ENCODE measurements at places on chromosomes 11 and 22.

DNA sequence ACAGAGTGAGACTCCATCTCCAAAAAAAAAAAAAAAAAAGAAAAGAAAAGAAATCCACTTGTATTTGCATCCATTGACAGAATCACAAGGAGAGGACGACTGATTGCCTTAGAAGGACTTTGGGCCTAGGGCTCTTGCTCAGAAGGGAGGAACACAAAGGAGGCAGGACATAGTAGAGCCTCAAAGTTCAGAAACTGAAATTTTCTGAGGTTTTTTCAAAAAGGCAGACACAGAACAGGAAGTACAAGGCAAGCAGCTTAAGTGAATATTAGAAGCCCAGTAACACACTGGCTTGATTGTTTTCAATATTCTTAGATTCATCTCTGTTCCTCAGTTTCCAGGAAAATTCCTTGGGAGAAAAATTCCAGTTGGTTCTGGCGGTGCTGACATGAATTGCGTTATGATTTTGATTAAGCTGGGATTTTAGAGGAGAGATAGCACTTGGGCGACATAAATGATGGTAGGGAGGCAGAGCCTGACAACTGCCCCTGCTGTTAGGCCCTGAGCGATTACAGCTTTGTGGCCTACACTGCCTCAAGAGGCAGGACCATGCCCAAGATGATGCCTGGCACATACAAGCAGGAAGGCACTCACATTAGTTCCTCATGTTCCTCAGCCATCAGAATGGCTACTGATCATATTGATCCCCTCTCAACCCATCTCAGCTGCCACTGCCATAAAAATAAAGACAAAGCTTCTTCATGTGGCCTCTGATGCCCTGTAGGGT is 15.3 kb downstream of the CLPB start:
- DNase-seq, result no peak

DNA sequence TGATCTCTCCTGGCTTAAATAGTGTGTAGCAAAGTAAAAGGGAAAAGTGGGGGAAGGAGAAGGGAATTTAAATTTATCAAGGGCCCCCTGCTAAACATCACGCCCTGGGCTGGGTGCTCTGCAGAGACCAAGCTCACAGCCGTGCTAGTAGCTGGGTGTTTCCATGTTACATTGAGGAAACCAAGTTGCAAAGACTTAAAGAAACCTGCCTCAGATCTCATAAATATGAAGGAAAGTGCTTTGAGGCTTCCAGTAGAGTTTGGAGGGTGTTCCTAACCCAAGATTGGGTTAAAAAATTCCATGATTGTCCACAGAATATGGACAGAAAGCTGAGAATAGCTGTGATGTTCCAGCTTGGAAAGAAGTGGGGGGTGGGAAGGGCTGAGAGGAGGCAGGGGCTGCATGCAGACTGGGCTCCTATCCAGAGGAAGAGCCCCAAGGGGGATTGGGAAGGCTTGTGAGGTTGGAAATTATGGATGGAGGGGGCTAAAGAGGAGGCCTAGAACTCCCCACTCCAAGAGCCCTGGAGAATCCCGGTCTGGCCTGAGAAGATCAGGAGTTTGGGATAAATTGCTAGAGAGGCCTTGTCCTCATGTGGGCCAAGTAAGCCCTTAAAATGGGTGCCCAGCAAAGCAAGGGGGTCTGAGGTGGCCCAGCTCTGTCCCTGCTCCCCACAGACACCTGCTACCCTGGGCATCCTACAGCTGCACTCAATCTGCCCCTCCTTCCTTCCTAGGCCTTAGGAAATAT is 25.0 kb upstream of the OAF start:
- no peak for DNase-seq

DNA sequence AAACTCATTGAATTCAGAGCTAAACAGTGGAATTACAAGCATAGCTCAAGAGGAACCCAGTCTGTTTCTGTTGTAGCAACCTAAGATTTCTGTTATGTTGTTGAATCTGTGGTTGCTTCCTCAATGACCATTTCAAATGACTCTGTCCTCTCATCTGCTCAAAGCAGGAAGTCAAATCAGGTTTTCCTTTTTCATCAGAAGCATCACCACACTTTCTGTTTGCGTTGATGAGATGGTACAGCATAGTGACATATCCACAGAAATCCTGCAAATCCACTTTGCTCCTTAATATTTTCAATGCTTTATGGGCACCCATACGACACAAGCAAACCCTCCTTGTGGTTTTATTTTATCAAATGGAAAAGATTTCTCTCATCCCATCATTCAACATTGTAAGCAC is 12.6 kb upstream of the UCP2 start:
- no peak for DNase-seq

GRCh38 chr11:117627259-117627658 is 169.8 kb downstream of the DSCAML1 start:
- DNase-seq, result no peak

DNA sequence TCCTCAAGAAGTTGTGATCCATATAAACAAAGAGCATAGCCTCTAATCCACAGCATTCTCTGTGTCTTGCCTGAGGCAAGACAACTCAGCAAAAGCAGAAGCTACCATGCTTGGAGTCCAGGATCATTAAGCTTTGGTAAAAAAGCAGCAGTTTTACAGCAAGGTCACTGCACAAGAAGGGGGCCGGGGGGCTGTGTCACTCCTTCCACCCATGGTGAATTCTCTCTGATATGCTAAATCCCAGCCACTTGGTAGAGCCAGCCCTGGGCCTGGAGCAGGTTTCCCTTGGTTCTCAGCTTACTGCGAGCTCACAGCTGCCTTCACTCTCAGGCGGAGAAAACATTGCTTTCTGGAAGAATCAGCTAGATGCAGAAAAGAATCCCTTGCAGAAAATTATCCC is 144.7 kb downstream of the TENM4 start:
- no peak for DNase-seq

- DNase-seq, result no peak
Measured at GRCh38 chr11:108025387-108026080, 16.8 kb downstream of the CUL5 start.

DNA sequence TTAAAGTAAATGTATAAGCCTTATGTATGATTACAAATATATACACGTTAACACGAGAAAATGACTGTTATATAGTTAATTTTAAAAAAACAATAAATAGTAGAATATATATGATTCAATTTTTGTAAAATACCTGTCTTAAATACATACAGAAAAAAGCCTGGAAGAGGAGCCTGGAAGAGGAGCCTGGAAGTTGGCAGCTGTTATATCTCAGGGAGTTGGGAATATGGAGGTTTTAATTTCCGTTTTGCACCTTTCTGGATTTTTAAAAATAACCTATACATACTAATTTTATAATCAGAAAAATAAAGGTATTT is 111.6 kb downstream of the WT1 start:
- no peak for DNase-seq

- DNase-seq, result no peak
Measured at GRCh38 chr22:48581796-48582469, 1245.7 kb downstream of the BRD1 start.

GRCh38 chr11:8058216-8058615 is 22.8 kb upstream of the TUB start:
- no peak for DNase-seq

DNA sequence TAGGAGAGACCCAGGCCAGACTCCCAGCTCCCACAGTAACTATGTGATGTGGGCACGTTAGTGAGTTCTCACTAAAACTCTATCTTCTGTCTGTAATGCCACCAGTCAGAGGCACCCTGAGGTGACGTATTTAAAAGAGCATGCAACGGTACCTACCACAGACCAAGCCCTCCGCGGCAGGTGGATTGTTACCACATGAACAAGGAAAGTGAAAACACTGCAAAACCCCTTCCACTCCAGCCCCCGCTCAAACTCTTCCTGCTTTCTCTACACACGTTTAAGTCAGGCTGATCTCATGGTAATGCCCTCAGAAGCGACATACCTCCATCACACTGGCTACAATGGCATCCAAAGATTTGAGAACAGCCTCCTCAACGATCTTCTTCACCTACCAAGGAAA is 36.7 kb downstream of the SERPIND1 start:
- DNase-seq, result no peak

GRCh38 chr22:22836635-22837034 is 51.0 kb upstream of the IGLL5 start:
- DNase-seq, result no peak

DNA sequence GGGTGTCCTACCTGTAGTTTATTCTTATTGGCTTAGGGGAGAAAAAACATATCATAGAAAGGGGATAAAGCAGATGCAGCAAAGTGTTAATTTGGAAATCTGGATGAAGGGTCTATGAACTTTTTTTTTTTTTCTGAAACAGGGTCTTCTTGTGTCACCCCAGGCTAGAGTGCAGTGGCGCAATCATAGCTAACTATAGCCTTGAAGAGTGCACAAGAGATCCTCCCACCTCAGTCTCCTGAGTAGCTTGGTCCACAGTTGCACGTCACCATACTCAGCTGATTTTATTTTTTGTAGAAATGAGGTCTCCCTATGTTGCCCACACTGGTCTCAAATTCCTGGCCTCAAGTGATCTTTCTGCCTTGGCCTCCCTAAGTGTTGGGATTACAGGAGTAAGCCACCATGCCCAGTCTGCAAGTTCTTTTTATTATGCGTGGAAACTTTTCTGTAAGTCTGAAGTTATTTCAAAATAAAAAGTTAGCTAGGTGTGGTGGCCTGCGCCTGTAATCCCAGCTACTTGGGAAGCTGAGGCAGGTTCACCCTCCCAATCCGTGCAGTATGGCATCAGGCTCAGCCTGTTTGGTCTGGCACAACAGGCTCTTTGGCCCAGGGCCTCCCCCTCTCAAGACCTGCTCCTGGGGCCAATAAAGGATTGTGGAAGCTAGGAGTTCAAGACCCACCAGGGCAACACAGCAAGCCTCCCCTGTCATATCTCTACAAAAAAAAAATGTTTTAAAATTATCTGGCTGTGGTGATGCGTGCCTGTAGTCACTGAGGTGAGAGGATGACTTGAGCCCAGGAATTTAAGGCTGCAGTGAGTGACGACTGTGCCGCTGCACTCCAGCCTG is 111.9 kb downstream of the MED15 start:
- DNase-seq, result no peak

- DNase-seq, result no peak
Measured at GRCh38 chr22:20154602-20155187, 3.8 kb upstream of the CCDC188 start.

- DNase-seq, result no peak
Measured at GRCh38 chr22:43859176-43859575, 3.1 kb downstream of the SULT4A1 start.

DNA sequence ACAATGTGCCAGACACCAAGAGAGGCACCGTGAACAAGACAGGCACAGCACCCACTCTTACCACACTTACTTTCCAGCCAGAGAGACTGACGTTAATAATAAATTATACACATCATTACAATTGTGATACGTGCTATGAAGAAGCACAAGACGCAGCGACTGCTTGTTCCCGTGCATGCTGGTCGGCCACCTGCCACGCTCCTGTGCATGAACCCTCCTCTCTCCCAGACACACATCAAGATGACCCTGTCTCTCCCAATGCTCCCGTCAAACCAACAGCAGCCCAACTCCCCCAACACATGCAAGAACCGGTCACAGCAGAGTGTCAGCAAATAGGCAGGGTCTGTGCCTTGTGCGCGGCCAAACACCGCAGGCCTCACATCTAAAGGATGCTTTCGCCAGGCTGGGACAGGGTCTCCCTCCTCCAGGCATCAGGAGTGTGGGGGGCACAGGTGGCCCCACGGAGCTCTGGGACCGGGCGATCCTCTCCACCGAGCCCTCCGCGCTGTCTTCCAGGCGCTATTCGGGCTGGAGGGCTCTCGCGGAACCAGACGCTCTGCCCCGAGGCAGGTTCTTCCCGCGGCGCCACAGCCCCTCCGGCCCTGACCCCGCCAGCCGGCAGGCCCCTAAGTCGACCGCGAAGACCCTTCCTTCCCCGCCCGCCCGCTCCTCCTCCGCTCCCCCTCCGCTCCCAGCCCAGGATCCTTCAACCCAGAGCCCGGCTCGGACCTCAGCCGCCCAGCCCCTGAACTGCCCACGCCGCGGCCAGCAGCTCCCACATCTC is 533 bp downstream of the SERGEF start:
- no peak for DNase-seq

DNA sequence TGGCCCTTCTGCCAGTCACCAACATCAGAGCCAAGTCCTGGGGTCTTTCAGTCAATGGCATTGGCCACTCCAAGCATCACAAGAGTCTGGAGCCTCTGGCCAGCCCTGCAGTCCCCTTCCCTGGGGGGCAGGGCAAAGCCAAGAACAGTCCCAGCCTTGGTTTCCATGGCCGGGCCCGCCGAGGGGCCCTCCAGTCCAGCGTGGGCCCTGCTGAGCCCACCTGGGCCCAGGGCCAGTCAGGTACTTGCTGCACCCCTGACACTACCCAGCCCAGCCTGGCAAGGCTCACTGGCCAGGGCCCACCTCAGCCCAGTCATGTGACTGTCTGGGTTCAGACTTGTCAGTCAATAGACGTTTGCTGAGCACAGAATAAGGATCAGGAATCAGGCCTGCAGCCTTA is 10.8 kb downstream of the TMEM258 start:
- DNase-seq, result no peak

GRCh38 chr22:45689211-45689610 is 17.6 kb downstream of the ATXN10 start:
- DNase-seq, result no peak

DNA sequence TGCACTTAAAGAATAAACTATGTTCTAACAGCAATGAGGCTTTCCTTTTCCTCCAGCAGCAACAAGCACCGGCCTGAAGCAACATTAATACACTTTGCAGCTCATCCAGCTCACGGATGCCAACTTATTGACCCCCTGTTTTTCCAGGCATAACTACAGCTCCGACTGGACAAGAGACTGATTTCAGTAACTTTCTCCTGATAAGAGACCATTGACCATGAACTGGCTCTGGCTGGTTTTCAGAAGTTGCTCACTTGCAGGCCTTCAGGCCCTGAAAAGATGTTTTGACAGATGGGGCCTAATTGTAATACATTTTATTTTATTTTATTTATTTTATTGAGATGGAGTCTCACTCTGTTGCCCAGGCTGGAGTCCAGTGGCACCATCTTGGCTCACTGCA is 27.5 kb downstream of the GGT5 start:
- no peak for DNase-seq

- DNase-seq, result no peak
Measured at GRCh38 chr11:27464289-27464696, 8.3 kb downstream of the LGR4 start.

DNA sequence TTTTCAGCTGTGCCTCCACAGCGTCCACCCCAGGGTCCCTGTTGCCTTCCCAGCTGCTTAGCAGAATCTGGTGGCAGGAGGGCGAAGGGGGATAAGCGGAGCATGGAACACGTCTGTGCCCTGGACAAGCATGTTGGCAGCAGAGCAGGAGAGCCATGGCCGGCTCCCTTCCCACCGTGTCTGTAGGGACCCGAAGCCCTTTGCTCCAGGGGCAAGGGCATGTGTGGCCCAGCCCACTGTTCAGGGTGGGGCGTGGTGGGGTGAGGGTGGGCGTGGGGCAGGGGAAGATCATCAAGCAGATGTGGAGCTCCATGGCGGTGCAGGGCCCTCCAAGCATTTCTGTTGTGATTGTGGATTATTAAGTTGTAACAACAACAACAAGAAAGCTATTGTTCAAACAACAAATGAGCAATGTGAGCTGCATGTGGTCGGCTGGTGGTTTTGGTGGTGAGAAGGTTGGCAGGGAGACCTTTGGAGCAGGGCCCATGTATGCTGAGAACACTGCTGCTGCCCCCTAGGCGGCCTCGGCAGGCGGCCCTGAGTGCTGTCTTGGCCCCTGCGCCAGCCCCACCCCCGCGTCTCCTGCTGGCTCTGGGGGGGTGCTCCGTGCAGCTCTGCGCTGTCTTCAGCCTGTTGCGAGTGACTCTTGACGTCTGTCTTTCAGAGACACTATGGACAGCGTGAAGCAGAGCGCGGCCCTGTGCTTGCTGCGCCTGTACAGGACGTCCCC is 50.9 kb downstream of the AP2A2 start:
- no peak for DNase-seq

Measured in SHP77 treated with DMSO at 0.1 percent for 48 hours (cell line).